ENCODE measurements at places on chromosomes 4 and X.

DNA sequence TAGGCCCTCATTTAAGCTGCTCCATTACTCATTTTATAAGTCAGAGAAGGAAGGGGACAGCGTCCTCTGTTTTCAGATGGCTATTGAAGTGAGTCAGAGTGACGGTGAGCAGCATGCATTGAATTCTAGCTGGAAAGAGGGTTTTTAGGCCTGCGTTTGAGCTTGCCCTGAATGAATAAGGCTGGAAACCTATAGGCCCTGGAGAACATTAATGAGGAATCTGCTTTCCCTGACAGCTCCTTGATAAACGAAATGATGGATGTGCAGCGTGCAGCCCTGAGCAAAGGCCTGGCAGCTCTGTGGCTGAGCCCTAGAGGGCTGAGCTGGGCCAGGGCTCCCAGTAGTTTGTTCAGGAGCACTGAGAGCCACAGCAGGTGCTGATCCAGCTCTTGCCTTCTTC is 33.4 kb downstream of the TBL1X start:
- no peaks in the 10 kb centered on the region for H3K27me3 ChIP-seq
- peaks cover 17% of the 10 kb centered on the region for H3K4me1 ChIP-seq
- H3K36me3 ChIP-seq, result peaks cover 2% of the 10 kb centered on the region
- H3K4me3 ChIP-seq, result no peak overlapping the region

GRCh38 chr4:174119051-174119450 is 164.4 kb downstream of the FBXO8 start:
- H3K27me3 ChIP-seq, result no peaks in the 10 kb centered on the region
- H3K36me3 ChIP-seq, result no peaks in the 10 kb centered on the region
- 0 out of 2 replicates have a peak, but pooled peaks cover 8% of the 10 kb centered on the region for H3K4me1 ChIP-seq
- DNase-seq, result no peak
- no peak overlapping the region for H3K4me3 ChIP-seq

- H3K27me3 ChIP-seq, result no peaks in the 10 kb centered on the region
- no peak overlapping the region for H3K27ac ChIP-seq
- no peak overlapping the region for H3K4me3 ChIP-seq
- DNase-seq, result peak; percentile 0
These were observed 417.1 kb upstream of the MAGEB16 start for GRCh38 chrX:35380808-35381700.

GRCh38 chr4:52079659-52080058 is 28.6 kb downstream of the SPATA18 start:
- no peak overlapping the region for H3K4me3 ChIP-seq
- no peaks in the 10 kb centered on the region for H3K27me3 ChIP-seq
- H3K27ac ChIP-seq, result no peak overlapping the region
- no peak for DNase-seq
- H3K36me3 ChIP-seq, result no peaks in the 10 kb centered on the region

DNA sequence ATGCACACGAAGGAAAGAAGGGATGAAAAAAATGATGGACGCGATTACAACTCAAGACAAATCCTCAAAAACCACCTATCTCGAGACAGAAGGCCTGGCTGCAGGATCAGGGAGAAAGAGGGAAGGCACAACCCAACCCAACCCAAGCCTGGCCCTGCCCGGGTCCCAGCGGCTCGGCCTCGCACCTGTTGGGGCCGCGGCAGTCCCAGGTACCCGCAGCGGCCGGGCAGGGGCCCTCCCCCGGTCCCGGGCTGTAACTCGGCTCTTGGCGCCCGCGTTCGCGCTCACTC is 464 bp downstream of the RASGEF1B start:
- H3K36me3 ChIP-seq, result no peaks in the 10 kb centered on the region
- H3K27ac ChIP-seq, result no peak overlapping the region
- no peak for DNase-seq
- H3K4me3 ChIP-seq, result peak overlapping the region; percentile 47
- H3K4me1 ChIP-seq, result peaks cover 18% of the 10 kb centered on the region

DNA sequence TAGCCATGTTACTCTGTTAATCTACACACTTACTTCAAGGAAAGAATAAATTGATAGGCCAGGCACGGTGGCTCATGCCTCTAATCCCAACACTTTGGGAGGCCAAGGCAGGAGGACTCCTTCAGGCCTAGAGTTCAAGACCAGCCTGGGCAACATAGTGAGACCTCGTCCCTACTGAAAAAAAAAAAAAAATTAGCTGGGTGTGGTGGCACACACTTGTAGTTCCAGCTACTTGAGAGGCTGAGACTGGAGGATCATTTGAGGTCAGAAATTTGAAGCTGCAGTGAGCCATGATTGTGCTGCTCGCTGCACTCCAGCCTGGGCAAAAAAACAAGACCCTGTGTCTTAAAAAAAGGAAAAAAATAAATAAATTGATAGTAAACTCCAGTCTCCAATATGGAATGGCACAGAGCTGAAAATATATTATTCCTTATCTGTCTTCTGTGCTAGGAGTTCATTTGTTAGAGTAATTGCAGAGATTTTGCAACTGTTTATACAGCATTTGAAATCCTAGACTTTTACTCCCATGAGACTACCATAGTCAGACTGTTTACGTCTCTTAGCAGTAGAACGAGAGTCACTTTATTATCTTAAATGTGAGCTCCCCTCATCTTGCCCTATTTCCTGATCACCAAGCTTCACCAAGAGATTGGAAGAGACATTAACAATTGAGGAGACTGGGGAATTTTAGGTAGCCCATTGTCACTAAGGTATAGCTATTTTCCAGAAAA is 18.8 kb upstream of the TMEM131L start:
- no peak overlapping the region for H3K27ac ChIP-seq
- no peaks in the 10 kb centered on the region for H3K36me3 ChIP-seq
- no peak for DNase-seq
- no peak overlapping the region for H3K4me3 ChIP-seq
- H3K4me1 ChIP-seq, result peaks cover 22% of the 10 kb centered on the region

- no peak for DNase-seq
- H3K4me1 ChIP-seq, result peaks cover 13% of the 10 kb centered on the region
- no peak overlapping the region for H3K27ac ChIP-seq
These were observed 315.2 kb downstream of the PCDH10 start for GRCh38 chr4:133464311-133464710.

DNA sequence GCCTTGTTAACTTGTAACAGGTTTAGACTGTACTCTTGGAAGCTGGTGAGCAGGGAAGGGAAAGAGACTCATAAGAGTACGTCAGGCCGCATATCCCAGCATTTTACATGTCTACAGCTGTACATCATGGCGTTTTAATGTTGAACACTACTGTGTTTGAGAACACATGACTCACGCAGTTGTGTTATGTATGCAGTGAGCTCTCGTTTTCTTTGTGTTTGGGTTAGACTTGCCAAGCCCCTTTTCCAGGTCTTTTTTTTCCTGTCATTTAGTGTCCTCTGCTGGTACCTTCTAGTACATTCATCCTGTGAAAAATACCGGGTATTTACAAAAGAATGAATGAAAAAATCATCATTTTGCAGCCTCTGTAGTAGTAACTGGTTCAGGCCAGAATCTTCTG is 35.3 kb downstream of the SMS start:
- no peak overlapping the region for H3K4me3 ChIP-seq
- no peaks in the 10 kb centered on the region for H3K36me3 ChIP-seq
- peaks cover 10% of the 10 kb centered on the region for H3K4me1 ChIP-seq
- no peaks in the 10 kb centered on the region for H3K27me3 ChIP-seq
- no peak for DNase-seq
- H3K27ac ChIP-seq, result no peak overlapping the region

DNA sequence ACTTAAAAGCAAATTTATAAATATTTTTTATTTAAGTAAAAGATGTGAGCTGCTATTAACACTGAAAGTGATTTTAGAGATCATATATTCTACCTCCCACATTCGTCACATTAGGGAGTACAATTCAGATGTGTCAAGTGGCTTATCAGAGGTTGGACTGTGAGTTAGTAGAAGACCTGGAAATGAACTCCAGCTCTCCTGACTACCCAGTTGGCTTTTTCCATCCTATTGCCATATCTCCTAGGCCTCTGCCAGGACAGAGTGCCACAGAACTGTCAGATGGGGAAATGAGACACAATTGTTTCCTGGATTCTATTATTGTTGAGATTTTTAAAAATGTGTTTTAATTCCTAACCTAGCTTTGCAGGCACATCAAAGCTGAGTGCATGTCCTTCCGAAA is 634.1 kb upstream of the MAGEB2 start:
- no peaks in the 10 kb centered on the region for H3K36me3 ChIP-seq
- H3K27ac ChIP-seq, result no peak overlapping the region

GRCh38 chr4:41044165-41044564 is 170.2 kb downstream of the APBB2 start:
- H3K36me3 ChIP-seq, result no peaks in the 10 kb centered on the region
- no peak overlapping the region for H3K4me3 ChIP-seq
- H3K27ac ChIP-seq, result no peak overlapping the region
- no peak for DNase-seq

DNA sequence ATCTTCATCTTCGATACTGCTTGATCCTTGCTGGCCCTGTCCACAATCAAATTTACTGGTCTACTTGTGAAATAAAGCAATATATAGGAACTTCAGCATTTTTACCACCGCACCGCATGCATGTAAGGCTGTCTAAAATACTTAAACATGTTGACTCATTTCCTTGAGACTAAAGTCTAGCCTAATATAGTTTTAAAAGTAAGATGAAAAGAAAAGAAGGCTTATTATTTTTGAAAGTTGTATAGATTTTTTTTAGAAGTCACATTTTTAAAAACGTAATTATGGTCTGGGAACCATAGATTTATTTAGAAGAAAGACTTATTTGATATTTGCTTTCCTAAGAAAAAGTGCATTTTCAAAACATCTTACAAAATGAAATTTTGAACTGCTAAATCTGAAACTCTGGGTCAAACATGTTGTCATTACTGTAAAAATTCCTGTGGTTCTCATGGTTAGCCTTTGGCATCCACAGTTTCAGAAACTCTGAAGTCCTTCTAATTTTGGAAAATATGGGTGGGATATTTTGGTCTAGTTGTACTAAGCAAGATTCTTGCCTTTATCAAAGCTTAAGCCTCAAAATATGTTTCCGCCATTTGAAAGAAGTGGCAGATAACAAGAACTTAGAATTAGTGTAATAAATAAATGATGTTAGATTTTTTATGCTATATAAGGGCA is 423.5 kb upstream of the CTSO start:
- H3K27me3 ChIP-seq, result no peaks in the 10 kb centered on the region
- no peak overlapping the region for H3K27ac ChIP-seq
- H3K4me3 ChIP-seq, result no peak overlapping the region
- DNase-seq, result no peak
- no peaks in the 10 kb centered on the region for H3K4me1 ChIP-seq

DNA sequence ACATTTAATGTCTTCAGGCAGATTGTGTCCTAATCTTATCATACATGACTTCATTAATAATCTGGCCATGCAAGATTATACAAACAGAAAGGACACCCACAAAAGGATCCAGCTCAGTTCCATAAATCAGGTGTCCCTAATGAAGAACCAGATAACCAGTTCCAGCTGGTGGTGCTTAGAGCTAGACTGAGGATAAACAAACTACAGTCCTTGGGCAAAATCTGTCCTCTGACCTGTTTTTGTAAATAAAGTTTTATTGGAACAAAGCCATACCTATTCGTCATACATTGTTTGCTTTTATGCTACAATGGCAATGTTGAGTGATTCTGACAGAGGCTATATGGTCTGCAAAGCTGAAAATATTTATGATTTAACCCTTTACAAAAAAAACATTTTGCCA is 199.5 kb downstream of the MID1IP1 start:
- H3K4me1 ChIP-seq, result no peaks in the 10 kb centered on the region
- no peaks in the 10 kb centered on the region for H3K27me3 ChIP-seq
- no peak overlapping the region for H3K27ac ChIP-seq
- no peak for DNase-seq

- H3K27ac ChIP-seq, result no peak overlapping the region
- H3K36me3 ChIP-seq, result no peaks in the 10 kb centered on the region
- no peak overlapping the region for H3K4me3 ChIP-seq
These were observed 5.7 kb downstream of the ARL13A start for GRCh38 chrX:100975212-100975611.

All from HepG2 (cell line).